RWPE1 (cell line): ENCODE measurements at places on chromosomes 5 and 9.

GRCh38 chr9:29322240-29322639, 1749.0 kb upstream of the C9orf72 start:
- no peak for DNase-seq

- DNase-seq = no peak
These were observed 12.9 kb downstream of the TAS2R1 start for GRCh38 chr5:9617221-9617620.

DNA sequence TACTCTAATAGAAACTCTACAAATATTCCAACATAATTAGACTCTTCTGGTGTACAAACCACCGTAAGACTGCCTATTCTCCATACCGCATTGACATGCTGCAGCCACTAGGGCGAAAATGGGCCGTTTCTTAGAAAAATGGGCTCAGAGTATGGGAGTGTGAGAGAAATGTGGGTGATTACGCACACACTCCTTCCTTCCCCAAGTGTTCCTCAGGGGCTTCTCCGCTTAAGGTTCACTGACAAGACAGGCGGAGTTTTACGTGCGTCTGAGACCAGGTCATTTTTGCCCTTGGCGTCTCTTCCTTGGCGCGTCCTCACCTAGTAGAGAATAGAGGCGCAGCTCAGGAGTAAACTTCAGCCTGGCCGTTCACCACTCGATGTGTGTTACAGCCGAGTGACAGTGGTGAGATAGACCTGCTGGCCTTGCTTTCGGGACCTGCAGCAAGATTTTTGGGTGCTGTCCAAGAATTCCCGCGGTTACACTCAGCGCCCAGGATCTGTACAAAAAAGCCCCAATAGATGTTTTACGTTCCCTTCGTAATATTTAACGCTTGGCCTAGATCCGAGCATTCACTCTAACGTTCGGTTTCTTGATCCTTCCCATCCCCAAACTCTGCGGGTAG, 1.8 kb upstream of the NTRK2 start:
- peak; percentile 34 for DNase-seq

GRCh38 chr5:142758062-142758795, 11.9 kb upstream of the ARHGAP26 start:
- no peak for DNase-seq

GRCh38 chr5:111960476-111961215, 203.7 kb upstream of the NREP start:
- DNase-seq = peak; percentile 20

GRCh38 chr5:15715535-15715934, 215.6 kb downstream of the FBXL7 start:
- no peak for DNase-seq

DNA sequence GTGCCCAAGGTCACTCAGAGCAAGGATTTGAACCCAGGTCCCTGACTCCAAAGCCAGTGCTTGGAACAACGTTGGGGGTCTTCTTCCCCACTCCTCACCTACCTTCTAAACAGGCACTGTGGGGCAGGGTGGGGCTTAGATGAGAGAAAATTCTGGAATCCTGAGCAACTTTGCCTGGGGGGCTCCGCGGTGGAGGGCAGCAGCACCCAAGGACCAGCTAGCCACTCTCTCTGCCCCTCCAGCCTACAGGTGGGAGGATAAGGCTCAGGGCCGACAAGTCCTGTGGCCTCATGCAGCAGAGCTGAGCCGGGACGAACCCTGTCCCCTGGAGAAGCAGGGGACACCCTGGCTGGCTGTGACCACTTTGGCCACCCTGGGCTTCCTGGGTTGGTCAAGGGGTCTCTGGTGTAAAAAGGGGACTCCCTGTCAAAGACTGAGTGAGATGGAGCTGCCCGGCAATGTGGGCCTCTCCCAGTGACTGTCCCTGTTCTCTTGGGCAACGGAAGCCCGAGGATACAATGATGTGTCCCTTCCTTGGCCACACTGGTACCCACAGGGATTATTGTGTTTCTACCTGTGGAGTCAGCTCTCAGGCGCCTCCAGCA, 26.5 kb downstream of the CEL start:
- no peak for DNase-seq

DNA sequence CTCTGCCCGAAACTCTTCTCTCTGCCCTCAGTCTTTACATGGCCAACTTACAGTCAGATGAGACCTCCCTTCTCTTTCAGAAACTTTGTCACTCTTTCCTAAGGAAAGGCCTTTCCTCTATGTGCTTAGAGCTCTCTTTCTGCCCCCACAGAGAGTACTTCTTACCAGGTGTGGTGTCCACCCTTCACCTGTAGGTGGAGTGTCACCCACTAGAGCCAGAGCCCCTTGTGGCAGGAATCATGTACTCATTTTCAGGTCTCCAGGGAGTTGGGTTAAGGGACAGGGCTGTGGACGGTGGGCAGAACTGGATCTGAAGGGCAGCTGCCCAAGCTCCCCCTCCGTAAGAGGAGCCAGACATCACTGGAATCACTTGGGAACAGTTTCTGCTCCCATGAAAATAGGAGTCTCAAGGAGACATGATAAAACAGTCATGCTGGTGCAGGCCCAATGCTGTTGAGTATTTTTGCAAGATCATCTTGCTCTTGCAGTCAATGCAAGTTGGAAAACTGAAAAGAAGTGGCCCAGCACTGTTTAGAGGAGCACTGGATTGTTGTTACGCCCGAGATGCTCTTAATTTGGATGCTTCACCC, 436.7 kb downstream of the ZSWIM6 start:
- peak; percentile 77 for DNase-seq

- no peak for DNase-seq
These were observed 16.0 kb downstream of the ANGPTL2 start for GRCh38 chr9:127106466-127106855.

GRCh38 chr5:73994963-73995362, 369.0 kb downstream of the ARHGEF28 start:
- DNase-seq = peak; percentile 71

DNA sequence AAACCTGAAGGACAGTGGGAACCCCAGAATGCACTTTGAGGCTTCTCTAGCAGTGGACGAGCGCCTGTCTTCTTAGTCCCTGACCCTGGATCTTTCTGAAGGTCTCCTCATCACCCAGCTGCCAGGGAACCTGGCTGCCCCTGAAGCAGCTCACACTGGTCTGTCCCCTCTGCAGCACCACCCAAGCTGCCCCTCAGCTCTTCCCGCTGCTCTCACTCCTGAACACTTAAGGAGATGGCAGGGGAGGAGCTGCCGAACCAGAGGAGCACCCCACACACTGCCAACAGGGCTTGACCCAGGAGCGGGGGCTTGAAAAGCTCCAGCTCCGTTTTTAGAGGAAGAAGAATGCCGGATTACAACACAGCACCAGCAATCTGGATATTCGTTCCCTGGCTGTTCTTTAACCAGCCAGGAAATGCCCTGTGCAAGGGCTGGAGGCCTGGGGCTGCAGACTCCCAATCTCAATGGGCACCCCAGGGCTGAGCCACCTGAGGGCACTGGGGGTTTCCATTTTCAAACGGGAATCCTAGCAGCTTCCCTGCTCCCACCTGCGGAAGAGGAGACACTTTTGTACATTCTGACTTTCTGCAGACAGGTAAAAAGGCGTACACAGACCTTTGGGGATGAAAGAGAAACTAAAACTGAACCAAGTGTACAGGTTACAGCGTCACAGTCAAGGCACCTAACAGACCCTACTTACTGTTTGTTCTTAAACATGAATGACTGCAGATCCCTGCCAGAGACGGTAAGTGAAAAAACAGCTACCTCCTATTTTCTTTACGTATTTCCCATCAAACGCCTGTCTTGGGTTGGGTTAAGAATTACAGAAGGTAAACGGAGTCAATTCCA, 36.3 kb downstream of the GOLM1 start:
- DNase-seq = no peak

DNA sequence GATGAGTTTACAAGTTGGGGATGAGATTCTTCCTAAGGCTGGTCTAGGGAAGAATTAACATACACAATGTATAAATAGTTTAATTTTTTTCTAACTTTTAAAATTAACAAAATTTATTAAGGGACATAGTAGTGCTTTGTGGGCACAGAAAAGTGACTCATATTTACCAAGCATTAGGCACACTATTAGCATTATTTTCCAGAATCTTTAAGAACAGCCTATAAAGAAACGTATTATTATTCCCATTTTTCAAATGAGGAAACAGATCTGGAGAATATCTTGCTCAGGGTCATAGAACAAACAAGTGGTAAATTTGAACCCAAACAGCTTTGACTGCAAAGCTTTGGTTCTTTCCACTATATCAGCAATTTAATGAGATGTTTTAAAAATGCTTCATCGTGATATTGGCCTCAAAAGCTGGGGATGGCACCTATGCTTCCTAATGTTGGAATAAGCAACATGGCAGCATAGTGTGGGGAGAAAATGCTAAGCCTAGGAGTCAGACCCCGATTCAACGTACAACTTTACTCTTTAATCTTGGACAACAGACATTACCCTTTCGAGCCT, 55.9 kb downstream of the ABCA1 start:
- DNase-seq = no peak

- DNase-seq = peak; percentile 83
These were observed 41.0 kb upstream of the PRDM9 start for GRCh38 chr5:23466401-23466912.

DNA sequence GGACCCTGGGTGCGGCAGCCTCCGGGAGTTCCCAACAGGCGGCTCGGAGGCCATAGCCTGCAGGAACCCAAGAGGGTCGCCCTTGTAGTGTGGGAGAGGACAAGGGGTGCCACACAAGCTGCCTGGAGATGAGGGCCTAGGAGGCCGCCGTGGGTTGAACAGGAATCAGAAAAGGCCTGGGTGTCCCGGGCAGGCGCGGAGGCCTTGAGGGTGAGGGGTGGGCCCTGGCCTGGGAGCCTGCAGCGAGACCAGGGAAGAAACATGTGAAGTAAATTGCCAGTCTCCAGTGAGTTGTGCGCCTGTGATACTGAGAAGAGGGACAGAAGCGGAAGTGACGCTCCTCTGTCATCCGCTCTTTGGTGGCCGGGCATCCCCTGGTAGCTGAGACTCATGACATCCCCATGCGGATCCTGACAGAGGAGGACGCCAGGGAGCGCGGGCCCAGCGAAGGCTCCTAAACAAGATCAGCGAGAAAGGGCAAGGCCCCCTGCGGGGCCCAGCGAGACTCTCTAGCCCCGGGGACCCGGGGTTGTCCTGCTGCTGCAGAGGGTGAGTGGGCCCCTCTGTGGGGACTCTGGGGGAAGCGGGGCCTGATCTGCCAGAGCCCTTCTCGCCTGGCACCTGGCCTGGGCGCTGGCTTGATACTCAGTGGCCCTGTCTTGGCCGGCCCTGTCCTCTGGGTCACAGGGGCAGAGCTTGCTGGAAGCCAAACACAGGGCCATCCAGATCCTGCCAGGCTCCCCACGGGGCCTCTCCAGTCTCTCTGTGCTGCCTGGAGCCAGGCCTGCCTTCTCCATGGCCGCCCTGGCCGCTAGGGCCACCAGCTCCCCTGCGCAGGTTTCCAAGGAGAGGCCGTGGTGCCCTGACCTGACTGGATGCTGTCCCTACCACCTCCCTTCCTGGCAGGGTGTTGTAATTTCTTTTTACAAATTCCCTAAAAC, 788.4 kb downstream of the TLE4 start:
- DNase-seq = no peak

- peak; percentile 59 for DNase-seq
These were observed 188.2 kb downstream of the CRB2 start for GRCh38 chr9:123544007-123544827.

DNA sequence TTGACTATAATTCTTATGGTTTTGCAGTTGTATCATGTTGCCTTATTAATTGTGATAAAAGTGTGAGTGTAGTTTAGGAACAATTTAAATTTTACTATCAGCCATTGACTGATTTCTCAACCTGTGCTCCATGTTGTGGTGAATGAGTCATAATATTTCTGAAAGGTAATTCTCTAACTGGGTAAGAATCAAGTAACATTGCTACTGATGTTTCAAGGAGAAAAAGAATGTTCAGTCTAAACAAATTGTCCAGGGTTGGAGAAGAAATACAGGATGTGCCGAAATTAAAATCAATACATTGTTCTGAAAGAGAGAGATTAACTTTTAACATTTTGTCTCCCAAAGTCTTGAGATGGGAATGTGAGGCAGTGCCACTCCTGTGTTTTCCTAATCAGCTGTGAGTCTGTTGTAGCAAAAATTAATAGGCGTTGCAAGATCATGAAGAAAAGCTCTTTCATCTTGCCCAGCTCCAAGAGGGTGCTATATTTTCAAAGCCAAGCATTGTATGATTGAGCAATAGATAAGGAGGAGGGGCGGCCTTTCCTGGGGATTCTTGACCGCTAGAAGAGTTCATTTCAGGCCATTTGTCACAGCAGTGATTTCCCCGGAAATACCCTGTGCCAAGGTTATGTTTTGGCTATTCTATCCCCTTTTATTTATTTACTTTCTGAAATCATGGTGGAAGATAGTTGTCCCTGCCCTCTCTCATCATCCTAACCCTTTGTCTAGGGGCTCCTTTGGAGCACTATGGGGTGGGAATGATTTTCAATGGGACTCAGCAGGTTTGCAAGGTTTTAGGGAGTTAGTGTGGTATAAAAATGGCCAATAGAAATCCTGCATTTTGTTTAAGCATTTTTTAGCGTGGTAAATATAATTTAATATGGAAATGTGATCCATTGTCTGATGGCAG, 151.6 kb downstream of the FOCAD start:
- peak; percentile 35 for DNase-seq

DNA sequence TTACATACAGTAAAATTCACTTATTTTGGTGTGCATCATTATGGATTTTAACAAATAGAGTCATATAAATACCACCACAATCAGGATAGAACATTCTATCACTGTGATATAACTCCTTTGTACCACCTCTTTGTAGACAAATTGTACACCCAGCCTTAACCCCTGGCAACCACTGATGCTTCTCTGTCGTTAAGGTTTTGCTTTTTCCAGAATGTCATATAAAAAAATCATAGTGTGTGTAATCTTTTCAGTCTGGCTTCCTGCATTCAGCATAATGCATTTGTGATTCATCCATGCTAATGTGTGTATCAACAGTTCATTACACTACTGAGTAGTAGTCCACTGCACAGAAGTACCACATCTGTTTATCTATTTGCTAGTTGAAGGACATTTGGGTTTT, 81.2 kb downstream of the ARSB start:
- DNase-seq = no peak

DNA sequence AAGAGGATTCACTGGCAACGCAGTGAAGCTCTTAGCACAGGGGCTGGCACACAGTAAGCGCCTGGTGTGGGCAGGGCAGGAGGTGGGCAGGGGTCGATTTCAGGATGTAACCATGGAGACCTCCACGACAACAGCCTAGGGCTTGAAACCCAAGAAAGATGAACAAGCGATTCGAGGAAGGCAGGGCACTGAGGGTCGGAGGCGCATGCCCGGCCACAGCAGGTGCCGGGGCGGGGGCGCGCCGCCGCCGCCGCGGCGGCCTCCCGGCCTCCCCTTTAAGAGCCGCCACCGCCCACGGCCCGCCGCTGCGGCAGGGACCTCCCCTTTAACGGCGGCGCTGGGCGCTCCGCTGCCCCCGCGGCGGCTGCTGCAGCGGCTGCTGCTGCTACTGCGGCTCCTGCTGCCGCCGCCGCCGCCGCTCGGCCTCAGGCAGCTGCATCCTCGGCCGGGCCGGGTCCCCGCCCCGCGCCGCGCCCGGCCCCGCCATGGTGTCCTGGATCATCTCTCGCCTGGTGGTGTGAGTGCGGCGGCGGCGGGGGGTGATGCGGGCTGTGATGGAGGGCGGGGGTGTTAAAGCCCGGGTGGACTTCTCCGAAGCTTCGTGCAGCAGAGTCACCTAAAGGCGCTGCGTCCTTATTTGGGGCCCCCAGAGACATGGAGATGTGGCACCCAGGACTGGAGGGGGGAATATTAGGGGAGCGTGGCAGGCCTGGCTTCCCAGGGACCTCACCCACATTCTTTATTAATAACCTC, at the start of gene REEP2:
Gene REEP2 (plus strand): TSS at position 334 of the 753 bp plus-strand sequence. CDS start 152 bp downstream, at position 486.
- DNase-seq = peak; percentile 56

- no peak for DNase-seq
These were observed 238.3 kb upstream of the MVB12B start for GRCh38 chr9:126088336-126088735.
